ENCODE measurements at places on chromosomes 4 and X.

GRCh38 chr4:178470996-178471784 is 1029.0 kb upstream of the AGA start:
- no peak for DNase-seq

- no peak for DNase-seq
Measured at GRCh38 chr4:88752754-88753153, 55.1 kb upstream of the NAP1L5 start.

DNA sequence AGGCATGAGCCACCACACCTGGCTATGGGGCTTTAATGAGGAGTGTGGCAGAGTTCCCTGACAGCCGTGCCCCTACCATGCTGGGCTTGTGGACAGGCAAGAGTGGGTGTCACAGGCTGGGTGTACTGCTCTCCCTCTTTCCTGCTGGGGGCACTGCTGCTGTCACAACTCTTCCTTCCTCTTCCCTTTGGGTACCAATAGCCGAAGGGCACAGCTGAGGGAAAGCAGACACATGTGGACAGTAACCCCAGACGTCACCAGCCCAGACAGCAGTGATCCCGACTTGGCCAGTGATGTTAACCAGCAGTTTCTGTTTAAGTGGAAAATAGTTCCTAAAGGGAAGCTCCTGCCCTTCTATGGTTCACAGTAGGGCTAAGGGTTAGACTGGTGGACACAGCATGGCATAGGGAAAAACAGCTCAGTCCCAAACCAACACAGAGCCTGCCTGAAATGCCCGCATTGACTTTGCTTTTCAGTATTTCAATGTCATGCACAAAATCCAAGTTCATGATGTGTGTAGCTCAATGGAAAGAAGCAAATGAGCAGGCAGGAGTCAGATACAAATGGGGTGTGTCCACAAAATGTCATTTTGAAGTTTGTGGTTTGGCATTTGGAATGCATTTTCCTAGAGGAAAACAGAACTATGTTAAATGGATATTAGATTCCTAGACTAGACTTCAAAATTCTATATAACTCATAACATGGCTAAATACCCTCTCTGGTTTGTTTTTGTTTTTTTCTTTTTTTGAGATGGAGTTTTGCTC is 24.9 kb upstream of the DDX3X start:
- no peak for DNase-seq

GRCh38 chr4:605702-606425 is 19.5 kb upstream of the PDE6B start:
- no peak for DNase-seq

GRCh38 chrX:64202808-64203325 is 2.6 kb downstream of the AMER1 start:
- no peak for DNase-seq

DNA sequence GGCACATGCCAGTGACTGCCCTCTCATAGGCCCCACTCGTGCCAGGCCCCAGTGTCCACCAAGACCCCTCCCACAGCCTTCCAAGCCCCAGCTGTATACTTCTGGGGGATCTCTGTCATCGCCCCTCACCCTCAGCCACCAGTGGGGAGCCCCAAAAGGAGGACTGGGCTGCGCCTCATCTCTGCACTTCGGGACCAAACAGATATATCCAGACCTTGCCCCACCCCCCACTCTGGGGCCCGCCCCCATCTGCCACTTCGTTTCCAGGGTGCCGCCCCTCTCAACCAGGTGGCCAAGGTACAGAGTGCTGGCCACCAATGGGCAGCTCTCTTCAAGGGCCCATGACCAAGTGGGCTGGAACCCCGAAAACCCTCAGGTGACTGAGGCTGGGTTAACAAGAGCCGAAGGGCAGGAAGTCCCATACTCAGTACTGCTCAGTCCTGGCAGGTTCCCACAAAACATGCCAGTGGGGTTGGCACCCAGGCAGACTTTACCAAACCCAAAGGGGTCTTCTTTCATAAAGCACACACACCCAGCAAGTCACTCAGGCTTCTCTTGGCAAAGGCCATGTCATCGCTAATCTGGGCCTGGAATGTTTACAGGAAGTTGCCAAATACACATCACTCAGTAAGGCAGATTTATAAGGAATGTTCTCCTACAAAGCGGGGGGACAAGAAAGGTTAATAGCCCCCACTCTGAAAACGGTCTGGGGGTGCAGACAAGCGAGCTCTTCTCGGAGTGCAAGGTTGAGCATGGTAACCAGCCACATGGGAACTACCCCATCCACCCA is 4.4 kb downstream of the ZFYVE28 start:
- no peak for DNase-seq

- no peak for DNase-seq
Measured at GRCh38 chr4:181416966-181417365, 826.2 kb upstream of the TENM3 start.

- DNase-seq: no peak
Measured at GRCh38 chrX:72021975-72022374, 109.7 kb downstream of the RTL5 start.

- no peak for DNase-seq
Measured at GRCh38 chrX:40877887-40878286, 142.5 kb upstream of the MED14 start.

- no peak for DNase-seq
Measured at GRCh38 chr4:145183023-145183422, 2.6 kb upstream of the OTUD4 start.

GRCh38 chrX:11509786-11510185 is 155.9 kb downstream of the ARHGAP6 start:
- DNase-seq: no peak

DNA sequence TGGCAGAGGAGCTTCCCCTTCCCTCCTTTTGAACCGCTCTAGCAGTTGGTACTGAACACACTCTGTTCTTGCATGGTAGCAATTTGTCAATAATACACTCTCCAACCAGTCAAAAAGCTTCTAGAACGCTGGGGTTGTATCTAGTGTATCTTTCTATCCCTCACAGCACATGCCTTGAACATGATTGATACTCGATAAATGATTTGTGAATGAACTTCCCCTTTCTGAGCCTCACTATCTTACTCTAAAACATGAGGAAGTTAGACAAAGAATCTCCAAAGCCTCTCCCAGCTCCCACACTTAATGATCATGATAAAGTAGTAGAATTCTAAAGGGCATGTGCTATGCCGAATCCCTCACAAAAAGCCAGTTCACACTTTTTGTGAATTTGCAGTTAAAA is 64.4 kb downstream of the DLG3 start:
- no peak for DNase-seq

- no peak for DNase-seq
Measured at GRCh38 chrX:39726771-39727170, 371.0 kb downstream of the BCOR start.

- no peak for DNase-seq
Measured at GRCh38 chr4:153471698-153472093, 5.5 kb downstream of the TMEM131L start.

GRCh38 chr4:95124906-95125504 is 367.2 kb downstream of the BMPR1B start:
- no peak for DNase-seq

DNA sequence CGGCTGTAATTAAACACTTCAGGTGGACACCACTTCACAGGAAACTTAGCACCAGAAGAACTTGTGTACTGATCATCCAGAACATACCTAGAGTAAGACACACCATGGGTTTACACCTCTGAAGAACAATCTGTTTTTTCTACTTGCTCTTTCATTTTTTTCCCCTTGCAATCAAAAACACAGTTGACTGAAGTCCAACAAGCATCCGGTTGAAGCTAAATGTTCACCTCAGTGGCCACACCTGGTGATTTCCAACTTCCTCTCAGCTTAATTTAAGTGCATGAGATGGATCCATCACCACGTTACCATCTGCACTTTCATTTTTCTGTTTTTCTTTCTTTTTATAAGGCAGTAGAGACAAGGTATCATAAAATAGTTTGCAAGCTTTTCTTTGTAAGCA is 4.9 kb upstream of the TXK start:
- DNase-seq: no peak

- no peak for DNase-seq
Measured at GRCh38 chr4:120053911-120054310, 12.7 kb downstream of the MAD2L1 start.

GRCh38 chrX:68177542-68177941 is 255.8 kb downstream of the OPHN1 start:
- DNase-seq: no peak

GRCh38 chr4:47566969-47567368 is 81.9 kb downstream of the ATP10D start:
- no peak for DNase-seq

DNA sequence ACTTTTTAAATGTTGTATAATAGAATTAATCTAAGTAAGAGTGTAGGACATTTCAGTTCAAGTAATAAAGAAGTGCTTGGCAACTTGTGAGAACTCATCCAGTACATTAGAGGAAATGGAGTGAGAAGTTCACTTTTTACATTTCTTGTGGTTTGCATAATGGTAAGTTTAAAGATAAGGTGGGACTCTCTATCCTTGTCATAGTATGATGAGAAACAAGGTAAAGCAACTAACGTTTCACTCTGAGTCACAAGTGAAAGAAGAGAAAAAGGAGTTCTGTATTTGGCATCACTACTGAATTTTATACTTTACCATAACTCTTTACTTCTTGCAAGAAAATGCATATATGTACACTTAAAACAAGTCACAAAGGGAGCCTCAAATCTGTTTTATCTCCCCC is 219.4 kb downstream of the SLC4A4 start:
- no peak for DNase-seq

- peak; percentile 25 for DNase-seq
Measured at GRCh38 chrX:86047174-86047935, at the start of gene CHM. CHM (minus strand) TSS chrX:86047558; CDS start chrX:86047532, 26 bp downstream.

DNA sequence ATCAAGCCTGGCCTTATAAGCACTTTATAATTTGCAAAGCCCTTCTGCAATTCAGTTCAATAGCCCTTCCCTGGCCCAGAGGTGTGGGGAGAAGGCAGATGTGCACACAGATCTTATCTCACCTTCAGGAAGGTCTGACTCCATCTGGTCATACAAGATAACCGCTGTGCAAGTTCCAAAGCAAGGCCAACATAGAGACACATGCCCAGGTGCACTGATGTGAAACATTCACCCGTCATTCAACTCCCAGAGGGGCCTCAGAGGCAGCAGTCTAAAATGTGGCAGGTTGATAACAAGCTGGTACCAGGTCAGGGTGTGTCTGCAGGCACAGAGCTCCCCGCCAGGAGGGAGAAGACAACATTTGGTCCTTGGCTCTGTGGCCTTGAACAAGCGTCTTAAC is 10.9 kb upstream of the WFS1 start:
- no peak for DNase-seq

- DNase-seq: no peak
Measured at GRCh38 chr4:11783588-11783987, 354.9 kb upstream of the HS3ST1 start.

GRCh38 chr4:6732441-6733357 is 16.7 kb downstream of the BLOC1S4 start:
- no peak for DNase-seq

DNA sequence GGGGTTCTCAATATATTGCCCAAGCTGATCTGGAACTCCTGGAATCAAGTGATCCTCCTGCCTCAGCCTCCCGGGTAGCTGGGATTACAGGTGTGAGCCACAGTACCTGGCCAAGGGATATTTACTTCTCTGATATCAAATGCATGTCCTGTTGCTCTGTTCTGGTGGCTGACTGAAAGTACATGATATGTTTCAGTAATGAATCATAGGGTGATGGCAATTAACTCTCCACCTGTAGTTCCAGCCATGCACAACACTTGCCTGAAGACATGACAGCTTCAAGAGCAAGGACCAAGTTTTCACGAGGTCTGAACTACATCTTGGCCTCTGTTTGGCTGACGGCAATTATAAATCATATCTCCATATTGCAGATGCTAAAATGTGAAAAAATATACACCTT is 9.1 kb downstream of the ZCCHC4 start:
- no peak for DNase-seq

- DNase-seq: no peak
Measured at GRCh38 chr4:99459546-99460042, 24.5 kb upstream of the ADH7 start.

- no peak for DNase-seq
Measured at GRCh38 chr4:184541907-184542306, 67.6 kb upstream of the IRF2 start.

DNA sequence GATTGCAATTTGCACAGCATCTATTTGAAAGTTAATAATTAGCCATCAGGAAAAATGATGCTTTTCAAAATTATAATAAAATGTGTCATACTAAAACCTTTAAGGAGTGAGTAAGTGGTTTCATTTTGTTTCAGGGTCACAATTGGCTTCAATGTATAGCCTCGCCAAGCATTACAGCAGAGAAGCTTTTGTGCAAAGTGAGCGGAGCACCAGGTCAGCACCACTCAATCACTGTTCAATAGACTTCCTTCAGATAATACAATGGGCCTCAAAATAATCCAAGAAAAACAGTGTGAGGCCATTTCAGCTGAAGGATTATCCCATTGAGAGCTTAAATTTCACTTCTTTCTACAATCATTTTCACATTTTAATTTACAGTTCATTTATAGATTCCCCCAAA is 409.2 kb upstream of the SLIT2 start:
- no peak for DNase-seq

- no peak for DNase-seq
Measured at GRCh38 chr4:187602339-187603092, 393.1 kb upstream of the ZFP42 start.

- no peak for DNase-seq
Measured at GRCh38 chr4:116733370-116733769, 352.0 kb downstream of the TRAM1L1 start.

GRCh38 chrX:48909703-48910294 is 1.6 kb downstream of the SLC35A2 start:
- DNase-seq: no peak

DNA sequence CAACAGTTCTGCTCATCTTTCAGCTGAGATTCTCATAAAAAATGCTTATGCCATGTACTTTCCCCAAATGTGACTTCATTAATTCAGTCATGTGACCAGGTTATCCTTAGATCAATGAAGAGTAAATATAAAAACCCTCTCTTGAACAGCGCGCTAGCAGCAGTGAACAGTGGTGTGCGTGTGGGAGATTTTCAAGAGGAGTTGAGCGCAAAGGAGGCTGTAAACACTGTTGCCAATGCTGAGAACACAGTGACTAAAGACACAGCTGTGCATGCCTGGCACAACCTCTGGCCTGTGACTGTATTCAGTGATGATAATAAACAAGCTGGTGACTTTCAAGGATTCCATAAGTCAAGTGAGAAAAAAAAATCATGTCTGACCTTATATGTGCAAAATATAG is 25.1 kb downstream of the MSX1 start:
- DNase-seq: no peak

GRCh38 chr4:156608651-156609050 is 362.9 kb downstream of the PDGFC start:
- no peak for DNase-seq

- no peak for DNase-seq
Measured at GRCh38 chr4:180377741-180378140, 1865.5 kb upstream of the TENM3 start.

GRCh38 chr4:123166023-123166422 is 230.6 kb upstream of the SPRY1 start:
- DNase-seq: no peak

DNA sequence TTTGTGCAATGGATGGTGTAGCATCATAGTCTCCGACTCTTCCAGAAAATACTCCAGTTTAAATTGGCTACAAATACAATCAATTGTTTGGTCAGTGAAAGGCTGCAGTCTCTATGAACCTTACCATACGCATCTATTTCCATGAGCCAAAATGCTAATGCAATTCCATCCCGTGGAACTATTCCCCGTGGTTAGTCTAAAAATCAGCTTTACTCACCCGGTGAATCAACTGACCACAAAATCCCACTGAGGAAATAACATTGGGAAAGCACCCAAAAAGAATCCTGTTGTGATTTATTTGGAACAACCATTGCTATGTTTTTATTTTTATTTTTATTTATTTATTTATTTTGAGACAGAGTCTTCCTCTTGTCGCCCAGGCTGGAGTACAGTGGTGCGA is 87.1 kb downstream of the DHX15 start:
- DNase-seq: no peak

- DNase-seq: no peak
Measured at GRCh38 chr4:121642876-121643585, 53.7 kb downstream of the ANXA5 start.
